NB4 (cell line): ENCODE measurements at places on chromosomes 3 and 15.

- peak; percentile 34 for DNase-seq
Observed at GRCh38 chr3:117355566-117355965, 646.0 kb downstream of the TUSC7 start.

DNA sequence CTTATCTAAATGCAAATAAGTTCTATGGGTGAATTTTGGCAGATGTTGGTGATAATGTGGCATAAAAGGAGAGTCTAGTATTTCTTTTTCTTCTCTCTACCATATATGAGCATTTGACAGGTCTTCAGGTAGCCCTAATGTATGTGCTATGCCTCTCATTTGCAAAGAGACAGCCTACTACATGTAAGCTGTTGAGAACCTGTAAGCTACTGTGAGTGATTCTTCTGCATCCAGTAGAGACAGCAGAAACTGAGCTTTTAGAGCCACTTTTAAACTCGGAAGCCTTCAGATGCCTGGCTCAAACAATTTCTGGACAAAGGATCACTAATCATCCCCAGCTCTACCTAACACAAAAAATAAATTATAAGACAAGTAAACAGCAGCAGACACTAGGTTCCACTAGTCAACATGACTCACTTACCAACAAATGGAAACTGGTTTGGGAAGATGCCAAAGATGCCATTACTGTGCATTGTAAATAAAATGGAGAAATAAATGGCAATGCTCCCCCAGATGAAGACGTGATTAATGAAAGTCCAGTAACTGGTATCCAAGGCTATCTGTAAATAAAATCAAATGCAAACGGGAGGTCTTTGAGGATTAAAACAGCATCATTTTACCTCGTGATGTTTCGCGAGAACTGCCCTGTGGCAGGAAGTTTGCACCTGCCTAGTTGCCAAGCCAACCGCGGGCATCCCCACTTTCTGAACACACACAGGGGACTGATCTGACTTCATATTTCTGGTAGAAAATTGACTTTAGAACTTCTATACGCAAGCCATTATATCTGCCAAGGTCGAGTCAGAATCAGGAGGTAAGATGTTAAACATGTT, 245.3 kb downstream of the DTWD1 start:
- no peak for DNase-seq

DNA sequence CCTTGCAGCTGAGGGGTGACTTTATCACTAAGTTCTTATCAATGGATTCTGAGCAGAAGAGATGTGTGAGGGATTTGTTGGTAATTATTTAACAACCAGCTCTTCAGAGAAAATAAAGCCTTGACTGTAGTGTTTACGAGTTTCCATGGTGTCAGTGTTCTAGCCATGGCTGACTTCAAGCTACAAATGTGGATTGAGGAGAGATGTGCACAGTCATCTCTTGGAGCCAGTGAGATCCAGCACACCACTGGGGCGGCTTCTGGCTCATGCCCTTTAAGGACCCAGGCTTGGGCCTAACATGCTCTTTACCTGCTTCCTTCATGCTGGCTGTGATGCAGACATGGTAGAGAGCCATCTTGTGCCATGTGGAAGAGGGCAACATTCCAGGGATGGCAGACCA, 145.6 kb upstream of the MRPS22 start:
- peak; percentile 7 for DNase-seq

DNA sequence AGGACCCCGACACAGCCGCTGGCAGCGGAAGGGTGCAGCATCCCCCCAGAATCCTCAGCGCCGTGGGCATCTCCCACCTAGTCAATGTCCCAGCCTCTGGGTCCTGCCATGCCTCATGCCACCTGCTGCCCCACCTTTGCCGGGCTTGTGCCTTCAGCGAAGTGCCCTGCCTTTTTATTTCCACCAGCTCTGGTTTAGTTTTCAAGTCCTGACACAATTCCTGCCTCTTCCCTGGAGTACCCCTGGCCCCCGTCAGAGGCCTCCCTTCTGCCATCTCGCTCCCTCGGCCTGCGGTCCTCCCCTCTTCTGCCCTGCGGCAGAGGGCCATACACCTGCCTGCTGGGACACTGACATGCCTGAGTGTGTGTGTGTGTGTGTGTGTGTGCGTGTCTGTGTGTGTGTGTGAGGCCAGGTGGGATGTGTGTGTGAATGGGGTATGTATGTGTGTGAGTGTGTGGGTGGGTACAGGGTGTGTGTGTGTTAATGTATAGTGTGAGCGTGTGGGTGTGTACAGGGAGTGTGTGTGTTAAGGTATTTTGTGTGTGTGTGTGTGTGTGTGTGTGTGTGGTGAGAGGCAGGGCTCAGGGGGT, 129.9 kb downstream of the SMAD6 start:
- no peak for DNase-seq

DNA sequence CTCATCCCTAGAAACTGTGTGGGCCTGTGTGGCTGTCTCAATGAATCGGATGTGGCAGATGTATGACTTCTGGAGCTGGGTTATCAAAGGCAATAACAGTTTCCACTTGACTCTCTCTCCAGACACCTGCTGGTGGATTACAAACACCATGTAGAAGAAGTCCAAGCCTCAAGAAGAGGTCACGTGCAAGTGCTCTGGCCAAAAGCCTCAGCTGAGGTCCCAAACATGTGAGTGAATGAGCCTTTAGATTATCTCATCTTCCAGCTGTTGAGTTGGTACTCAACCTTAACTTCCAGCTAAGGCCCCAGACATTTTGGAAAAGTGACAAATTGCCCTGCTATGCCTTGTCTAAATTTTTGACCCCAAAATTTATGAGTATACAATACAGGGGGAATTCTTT, 42.7 kb upstream of the IL12A start:
- DNase-seq: no peak

DNA sequence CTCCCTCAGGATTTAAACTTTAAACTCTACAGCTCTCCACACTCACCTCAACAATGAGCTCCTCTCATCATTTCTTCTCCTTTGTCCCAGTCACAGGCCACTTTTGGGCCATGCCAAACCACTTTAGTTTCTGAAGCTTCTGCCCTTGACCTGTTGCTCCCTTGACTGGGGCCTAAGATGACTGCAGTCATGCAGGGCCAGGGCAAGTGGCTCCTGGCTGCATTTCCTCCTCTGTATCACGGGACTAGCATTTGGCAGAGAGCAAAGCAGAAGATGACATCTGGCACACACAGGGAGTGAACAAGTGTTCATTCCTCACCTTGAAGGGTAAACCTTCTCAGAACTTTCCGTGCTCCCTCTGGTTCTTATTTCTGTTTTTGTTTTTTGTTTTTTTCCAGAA, 136.9 kb downstream of the PDE8A start:
- DNase-seq: no peak
